CD4-positive, alpha-beta T cell treated with Interleukin-17A for 1 hour (primary cell): ENCODE measurements at places on chromosomes 6 and 20.

GRCh38 chr6:161001421-161001820, 9.9 kb downstream of the MAP3K4 start:
- no peak for DNase-seq

- DNase-seq: no peak
Observed at GRCh38 chr6:135412761-135413160, 84.8 kb downstream of the AHI1 start.

DNA sequence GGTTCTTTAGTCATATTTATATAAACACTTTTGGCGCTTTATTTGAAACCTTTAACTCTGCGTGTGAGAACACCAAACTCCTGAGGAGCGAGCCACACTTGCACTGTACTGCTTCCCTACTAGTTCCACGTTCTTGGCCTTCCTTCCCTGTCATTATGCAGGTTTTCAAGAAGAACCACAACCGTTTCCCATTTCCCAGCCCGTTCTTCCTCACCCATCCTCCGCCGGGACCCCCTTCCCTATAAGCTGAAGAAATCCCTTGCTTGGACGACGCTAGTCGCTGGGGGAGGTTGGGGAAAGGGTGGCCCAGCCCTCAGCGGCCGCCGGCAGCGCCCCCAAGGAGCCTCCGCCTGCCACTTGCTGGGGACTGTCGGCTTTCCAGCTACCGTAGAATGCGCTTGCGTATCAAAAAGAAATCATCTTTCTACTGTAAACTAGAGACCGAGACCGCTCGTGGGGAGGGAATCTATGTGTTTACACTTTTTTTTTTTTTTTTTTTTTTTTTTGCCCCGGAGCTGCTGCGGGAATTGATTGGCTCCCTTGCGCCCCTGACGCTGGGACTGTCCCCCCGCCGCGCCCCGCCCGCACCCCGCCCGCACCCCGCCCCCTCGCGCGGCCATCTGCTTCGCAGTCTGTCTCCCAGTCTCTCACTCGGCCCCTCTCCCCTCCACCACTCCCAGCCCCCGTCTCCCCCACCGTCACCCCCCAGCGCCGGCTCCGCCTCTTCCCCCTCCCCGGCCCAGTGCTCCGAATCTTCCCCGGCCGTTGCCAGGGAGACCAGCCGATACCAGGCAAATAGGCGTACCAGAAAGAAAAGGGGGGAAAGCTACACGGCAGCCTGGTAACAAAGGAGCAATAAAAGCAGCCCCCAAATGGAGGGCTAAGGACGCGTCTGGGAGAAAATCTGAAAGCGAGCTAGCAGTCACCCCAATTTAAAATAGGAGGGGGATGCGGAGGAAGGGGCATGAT, 2.3 kb upstream of the MARCKS start:
- DNase-seq: peak; percentile 24

- no peak for DNase-seq
Observed at GRCh38 chr6:156612361-156612760, 164.8 kb upstream of the ARID1B start.

GRCh38 chr6:169183233-169183632, 70.4 kb downstream of the THBS2 start:
- DNase-seq: no peak

DNA sequence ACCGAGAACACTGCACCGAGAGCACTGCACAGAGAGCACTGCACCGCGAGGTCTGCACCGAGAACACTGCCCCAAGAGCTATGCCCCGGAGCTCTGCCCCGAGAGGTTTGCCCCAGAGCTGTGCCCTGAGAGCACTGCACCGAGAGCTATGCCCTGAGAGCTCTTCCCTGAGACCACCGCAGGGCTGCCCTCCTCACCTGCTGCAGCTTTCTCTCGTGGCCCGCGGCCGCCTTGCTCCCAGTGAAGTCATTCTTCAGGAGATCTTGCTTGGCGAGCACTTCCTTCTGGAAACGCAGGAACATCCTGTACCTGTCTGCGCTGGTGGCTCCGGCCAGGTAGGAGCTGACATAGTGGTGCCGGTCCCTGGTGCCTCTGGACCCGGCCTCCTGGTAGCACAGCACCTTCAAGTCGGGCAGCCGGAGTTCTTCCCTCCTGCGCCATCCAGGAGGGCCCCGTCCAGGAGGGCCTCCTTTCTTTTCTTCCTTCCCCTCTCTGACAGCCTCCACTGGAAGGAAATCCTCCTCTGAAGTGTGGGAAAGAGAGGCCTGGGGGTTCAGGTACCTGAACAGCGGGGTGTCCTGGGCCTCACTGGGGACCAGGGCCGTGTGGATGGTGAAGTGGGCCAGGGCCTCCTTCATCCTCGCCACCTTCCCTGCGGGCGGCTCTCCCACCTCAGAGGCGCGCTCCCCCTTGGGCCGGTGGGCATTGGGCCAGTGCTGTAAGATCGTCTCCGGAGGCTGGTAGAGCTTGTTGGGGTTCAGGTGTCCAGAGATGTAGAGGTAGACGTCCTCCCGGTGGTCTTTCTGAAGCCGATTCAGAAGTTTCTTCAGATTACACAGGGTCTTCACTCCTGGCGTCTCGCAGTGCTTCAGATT, 7.8 kb downstream of the C6orf118 start:
- DNase-seq: no peak

DNA sequence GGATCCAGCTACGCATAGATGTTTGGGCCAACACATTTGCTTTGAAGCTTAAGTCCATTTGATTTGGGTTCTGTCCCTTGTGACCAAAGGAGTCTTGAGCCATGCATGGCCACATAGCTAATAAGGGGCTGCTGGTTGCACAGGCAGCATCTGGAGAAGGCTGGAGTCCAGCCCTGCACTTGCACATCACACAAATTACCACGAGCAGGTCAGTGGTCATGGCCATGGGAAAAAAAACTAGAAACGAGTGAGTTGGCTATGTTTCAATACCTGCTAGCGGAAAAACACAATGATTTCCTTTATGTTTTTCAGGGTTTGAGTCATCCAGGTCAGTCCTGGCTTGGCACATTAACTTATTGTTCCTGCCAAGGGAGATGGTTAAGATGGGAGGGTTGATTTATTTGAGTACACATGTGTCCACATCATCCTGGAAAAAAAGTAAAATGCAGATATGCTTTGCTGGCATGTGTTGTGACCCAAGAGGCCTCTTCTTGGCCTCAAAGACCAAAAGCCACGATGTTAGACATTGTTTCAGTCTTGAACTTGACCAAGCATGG, 5.6 kb upstream of the STX16 start:
- DNase-seq: no peak

DNA sequence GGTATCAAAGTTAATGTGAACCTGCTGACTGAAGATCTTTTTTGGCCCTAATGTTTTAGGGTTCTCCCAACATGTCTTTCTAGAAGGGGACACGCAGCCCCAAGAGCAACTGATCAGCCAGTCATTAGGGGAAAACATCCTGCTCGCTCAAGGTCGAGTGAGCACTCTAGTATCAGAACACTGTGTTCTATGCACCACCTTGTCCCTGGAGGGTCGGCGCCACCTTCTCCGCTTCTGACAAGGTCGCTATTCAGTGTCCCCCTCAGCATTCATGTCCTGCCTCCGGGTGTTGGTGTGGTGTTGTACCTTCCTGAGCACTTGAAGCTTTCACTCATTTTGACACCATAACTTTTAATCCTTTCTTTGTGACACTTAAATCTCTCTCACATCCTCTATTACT, 331.2 kb upstream of the KCNQ5 start:
- no peak for DNase-seq

- no peak for DNase-seq
Observed at GRCh38 chr6:3509336-3509735, 52.5 kb upstream of the SLC22A23 start.

DNA sequence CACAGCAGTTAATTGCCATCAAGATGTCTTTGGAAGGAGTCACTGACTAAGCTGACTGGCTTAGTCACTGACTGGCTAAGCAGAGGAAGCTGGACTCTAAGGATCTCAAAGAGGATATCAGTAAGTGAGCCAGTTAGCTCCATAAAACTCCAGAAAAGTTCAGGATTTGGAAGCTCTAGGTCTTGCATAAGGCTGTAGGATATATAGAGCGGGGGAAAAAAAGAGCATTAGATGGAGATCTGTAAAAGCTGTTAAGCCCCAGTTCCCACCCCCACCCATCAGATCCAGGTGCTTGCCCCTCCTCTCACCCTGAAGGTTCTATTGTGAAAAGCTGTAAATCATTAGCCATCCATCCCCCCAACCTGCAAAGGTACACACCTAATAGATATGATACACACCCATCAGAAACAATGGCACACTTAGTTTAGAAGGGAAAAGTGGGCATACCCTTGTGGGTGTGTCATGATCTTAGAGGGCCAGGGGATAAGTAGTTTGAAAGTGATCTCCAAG, 32.2 kb downstream of the CARMIL1 start:
- DNase-seq: no peak

GRCh38 chr6:33414592-33415271, 3.2 kb downstream of the CUTA start:
- DNase-seq: peak; percentile 49
